ENCODE measurements at places on chromosomes 2 and 18. TPM values are rescaled to one million over a fixed set of nuclear protein-coding genes. Genes with fewer than 3 reads are reported as not detected.

- DNase-seq = no peak
These were observed 14.8 kb upstream of the BCL2L11 start for GRCh38 chr2:111105926-111106325.

DNA sequence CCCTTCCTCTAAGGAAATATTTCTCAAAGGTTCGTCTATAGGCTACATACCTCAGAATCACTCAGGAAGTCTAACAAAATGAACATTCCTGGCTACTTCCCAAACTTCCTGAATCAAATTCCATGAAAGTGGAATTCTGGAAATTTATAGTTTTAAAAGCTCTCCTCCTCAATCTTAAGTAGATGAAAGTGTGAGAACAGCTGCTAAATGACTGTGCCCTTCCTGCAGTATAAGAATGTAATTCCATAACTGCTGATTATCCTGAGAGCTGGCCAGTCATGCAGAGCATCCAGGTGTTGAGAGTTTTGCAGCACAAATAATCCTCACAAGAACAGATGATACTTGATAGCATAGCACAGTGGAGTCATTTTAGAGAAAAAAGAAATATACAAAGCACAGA is 265.0 kb downstream of the KCNJ3 start:
- no peak for DNase-seq

DNA sequence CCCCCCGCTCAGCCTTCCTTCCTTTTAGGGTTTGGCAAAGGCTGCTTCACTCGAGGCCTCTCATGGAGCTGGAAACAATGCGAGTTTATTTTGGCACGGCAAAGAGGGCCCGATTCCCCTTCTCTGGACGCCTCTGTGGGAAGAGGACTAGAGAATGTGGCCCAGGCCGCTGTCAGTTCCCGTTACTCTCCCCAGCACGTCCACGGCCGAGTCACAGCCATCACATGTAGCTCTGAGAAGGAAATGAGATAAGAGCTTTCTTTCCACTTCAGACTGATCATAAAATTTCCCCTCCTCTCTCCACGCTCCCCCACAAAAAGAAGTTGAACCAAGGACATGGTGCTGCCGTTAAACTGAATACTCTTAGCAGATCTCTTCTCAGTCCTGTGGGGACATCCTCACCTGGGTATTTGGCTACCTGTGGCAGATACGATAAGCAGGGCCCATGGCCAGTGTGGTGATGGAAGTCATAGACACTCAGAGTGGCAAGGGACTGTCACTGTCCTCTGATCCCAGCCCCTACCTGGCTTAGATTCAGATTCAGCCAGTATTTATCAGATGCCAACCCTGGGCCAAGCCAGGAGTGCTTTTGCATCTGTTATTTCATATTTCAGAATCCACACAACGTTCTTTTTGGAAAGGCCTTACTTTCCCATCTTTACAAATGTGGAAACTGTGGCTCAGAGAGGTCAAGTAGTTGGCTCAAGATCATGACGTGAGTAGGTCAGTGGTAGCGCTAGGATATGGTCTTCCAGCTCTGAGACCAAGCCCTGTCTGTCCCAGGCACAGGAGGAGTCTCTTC is 101.2 kb downstream of the MCFD2 start:
- peak; percentile 30 for DNase-seq

- DNase-seq = peak; percentile 49
These were observed 66.5 kb downstream of the CLHC1 start for GRCh38 chr2:55165626-55166025.

The SOX11 gene
- 16.6 TPM for total RNA-seq

The CDH2 gene
- 132 TPM for total RNA-seq

DNA sequence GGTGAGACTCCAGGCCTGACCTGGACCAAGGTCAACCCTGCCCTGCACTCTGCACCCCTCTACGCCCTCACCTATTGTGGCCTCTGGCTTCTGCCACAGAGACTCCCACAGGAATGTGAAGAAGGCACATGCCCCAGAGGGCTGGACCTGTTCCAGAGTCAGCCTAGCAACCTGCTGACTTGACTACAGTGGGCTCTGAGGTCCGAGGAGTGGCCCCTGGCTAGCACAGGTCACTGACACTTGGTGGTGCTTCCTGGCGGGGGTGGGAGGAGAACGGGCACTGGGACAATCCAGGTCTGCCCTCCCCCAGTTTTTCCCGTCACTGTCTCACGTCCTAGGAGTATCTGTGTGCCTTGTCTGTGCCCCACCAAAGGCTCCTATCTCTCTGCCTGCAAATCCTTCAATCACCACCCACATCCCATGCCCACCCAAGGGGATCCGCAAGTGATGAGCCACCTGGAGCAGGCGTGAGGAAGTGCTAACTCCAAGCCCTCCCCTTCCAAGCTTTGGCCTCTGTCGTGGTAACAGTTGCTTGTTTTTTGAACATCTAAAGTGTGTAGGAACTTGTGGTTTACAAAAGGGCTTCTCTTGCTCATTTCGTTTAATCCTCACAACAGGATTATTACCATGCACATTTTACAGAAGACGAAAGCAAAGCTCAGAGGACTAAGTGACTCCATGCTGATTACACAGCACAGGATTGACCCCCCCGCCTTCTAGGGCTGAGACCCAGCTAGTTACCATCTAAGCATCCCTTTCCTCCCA is 86.2 kb downstream of the MCFD2 start:
- no peak for DNase-seq

The POTEJ gene
- total RNA-seq = 0.76 TPM

GRCh38 chr18:6270771-6271216 is 143.9 kb downstream of the L3MBTL4 start:
- no peak for DNase-seq

All from hepatocyte (in vitro differentiated cells).